ENCODE measurements at places on chromosomes 11 and 22.

GRCh38 chr11:121889186-121889585 lies 226.8 kb downstream of the BLID start:
- no peak for DNase-seq

- DNase-seq, result no peak
Measured at GRCh38 chr11:3227568-3228444, 4.4 kb downstream of the MRGPRE start.

DNA sequence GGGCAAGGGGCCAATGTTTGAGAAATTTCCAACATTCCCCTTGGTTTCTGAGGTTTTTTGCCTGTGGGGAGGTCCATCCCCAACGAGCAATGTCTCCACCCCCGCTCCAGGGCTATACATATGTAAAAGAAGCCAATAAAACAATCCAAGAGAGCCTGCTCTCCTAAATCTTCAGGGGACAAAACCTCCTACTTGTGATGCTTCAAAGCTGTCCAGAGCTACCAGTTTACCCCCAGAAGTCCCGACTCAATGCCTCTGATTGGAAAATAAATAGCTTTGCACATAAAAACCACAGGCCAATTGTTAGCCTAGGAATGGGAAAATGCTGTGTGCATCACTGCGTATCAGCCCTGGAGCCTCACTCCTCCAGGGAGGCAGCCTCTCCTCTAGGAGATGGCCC lies 66.0 kb upstream of the PAX6 start:
- no peak for DNase-seq

- DNase-seq, result no peak
Measured at GRCh38 chr11:80650966-80651365, 1210.1 kb upstream of the TENM4 start.

DNA sequence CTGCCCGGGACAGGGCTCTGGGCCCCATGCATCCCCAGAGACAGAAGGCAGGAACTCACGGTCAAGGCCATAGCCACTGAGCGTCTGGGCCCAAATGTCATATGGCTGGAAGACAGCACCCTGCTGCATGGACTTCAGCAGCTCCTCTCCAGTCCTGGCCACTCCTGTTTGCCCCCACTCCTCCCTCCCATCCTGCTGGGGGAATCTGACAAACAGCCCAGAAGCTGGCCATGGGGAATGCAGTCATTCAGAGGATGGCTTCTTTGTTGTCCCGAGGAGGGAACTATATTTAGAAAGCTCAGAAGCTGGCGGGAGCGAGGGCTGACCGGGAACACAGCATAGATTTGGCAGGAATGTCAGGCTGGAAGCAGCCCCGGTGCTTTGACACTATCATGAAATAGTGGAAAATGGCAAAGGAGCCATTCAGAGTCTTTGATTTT lies 35.0 kb downstream of the DKK3 start:
- DNase-seq, result no peak

- no peak for DNase-seq
Measured at GRCh38 chr11:79047321-79047720, 393.5 kb downstream of the TENM4 start.

- no peak for DNase-seq
Measured at GRCh38 chr22:19876314-19876940, 21.8 kb upstream of the GNB1L start.

DNA sequence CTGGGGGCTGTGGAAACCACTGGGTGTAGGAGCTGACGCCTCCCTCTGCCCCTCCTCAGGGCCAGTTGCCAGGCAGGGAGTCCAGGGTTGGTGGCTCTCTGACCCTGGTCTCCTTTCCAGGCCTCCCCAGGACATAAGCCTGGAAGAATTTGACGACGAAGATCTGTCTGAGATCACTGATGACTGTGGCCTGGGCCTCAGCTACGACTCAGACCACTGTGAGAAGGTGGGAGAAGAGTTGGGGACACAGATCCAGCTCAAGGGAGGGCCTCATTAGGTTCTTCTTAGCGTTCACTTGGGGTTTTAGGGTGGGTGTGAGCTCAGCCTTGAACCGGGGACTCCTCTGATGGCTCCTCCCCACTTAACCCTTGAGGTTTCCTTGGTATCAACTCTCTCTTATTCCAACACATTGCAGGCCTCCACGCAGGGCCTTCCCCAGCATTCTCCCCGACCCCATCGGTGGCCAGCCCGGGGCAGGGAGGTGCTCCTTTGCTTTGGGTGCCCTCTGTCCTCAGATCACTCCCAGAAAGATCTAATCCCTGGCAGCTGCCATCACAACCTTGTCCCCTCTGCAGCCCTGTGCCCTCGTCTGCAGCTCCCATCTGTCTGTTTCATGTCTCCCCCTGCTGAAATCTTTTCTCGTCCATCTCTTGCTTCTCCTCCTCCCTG lies 1.2 kb downstream of the MAPK8IP2 start:
- no peak for DNase-seq

GRCh38 chr22:48396785-48397530 lies 1430.7 kb downstream of the BRD1 start:
- no peak for DNase-seq

- DNase-seq, result no peak
Measured at GRCh38 chr11:79744941-79745340, 304.1 kb upstream of the TENM4 start.

- no peak for DNase-seq
Measured at GRCh38 chr22:42315392-42315756, 44.9 kb upstream of the TCF20 start.

DNA sequence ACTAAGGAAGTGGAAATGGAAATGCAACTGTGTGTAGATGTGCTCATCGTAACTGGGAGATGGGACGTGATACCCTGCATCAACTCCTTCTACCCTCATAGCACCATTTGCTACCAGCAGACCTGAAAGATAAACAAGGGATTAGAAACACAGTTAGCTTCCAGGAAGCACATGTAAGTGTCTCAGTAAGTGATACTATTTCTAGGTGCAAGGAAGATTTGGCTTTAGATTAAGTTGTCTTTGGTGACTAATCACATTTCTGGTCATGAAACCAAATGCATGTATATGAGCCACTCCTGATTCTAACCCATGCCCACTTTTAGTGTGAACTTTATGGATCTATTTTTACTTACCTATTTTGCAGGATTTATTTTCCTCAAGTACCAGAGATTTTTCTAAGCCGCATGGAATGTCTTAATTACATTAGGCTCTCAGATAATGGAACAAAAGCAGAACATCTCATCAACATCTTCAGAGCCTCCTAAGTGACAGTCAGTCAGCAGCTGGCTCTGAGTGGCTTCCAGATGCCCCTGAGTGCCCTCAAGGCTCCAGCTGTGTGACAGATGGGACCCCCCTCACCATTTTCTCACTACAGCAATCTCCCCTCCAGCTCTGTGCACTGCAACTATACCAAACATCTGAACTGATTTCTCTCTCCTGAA lies 21.2 kb downstream of the SLC5A12 start:
- no peak for DNase-seq

DNA sequence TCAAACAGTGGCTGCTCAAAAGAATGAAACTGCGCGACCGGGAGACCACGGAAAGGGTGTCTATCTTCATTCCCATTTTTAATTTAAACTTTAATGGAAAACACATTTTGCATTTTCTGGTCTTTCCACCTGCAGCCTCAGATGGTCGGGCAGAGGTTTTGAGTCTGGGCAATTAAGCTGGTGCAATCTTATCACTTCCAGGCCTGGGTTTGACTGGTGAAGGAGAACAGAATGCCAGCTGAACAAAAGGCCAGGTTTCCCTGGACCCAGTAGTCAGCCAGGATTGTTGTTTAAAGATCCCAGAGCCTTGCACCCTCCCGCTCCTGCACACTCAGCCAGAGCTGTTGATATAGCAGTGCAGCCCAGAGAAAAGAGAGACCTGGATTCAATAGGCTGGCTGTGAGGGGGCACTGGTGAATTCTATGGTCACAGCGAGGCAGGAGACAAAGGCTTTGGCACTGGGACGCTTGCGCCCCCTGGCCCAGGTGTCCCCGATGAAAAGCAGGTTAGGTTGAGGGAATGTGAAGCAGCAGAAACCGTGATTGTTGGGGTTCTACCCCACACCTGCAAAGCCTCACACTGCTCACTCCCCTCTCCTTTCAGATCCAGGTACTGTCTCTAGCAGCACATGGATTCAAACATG lies 83.6 kb downstream of the FLI1 start:
- no peak for DNase-seq

DNA sequence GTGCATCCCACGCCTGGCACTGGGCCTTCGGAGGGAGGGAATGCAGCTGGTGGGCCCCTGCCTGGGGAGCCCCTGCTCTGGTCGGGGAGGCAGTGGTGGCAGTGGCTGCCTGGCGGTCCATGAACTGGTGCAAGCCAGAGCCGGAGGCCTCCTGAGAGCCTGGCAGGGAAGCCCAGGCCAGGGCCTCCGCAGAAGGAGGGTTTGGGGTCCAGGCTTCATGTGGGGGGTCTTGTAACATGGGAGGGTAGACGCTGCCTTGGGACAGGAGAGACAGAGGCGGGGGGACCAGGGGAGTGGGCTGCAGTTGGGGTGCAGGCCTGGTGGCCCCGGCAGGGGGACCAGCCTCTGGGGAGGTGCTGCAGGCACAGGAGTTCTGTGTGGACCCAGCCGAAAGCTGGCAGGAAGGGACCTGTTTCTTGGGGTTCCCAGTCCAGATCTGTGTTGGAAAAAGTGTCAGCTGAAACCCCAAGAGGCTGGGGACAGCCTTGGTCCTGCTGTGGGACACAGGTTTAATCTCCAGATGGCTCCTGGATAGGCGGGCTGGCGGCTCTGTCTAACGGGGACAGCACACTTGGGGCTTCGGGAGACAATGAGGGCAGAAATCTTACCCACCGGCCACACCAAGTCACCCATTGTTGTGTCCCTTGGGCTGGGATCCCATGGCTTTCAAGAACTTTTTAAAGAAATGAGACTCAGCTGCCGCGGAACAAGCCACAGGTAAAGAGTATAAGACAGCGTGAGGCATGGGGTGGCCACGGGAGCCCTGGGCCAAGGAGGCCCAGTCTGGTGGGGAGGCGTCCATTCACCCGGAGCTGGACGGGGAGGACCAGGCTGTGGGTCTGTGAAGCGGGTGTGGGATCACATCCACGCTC lies 73.5 kb downstream of the KCNQ1 start:
- DNase-seq, result no peak

DNA sequence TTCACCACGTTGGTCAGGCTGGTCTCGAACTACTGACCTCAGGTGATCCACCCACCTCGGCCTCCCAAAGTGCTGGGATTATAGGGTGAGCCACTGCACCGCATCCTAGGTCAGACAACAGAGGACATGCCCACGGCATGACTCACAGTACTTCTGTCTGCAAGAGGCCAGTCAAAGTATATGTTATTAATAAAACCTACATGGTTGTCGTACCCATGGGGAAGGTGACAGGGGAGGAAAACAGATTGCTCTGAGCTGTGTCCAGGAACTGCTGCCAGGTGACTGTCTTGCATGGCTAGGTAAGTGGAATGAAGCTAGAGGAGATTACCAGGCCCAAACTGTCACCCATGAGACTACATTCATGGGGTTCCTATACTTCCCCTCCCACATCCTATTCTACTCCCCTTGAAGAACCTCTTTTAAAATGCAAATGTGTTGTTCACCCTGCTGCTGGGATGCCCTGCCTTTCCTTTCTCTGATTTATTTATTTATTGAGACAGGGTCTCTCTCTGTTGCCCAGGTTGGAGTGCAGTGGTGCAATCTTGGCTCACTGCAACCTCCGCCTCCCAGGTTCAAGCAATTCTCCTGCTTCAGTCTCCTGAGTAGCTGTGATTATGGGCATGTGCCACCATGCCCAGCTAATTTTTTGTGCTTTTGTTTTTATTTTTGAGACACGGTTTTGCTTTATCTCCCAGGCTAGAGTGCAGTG lies 2.0 kb upstream of the NLRX1 start:
- DNase-seq, result no peak

- DNase-seq, result no peak
Measured at GRCh38 chr11:17901481-17901880, 111.4 kb downstream of the SERGEF start.

- DNase-seq, result no peak
Measured at GRCh38 chr11:5043380-5043779, 2.9 kb upstream of the OR52J3 start.

GRCh38 chr11:66546368-66546965 lies at the start of gene ACTN3:
ACTN3 (plus strand) TSS chr11:66546903; CDS start chr11:66546938, 35 bp downstream.
- no peak for DNase-seq

- no peak for DNase-seq
Measured at GRCh38 chr11:104694259-104695064, 203.8 kb downstream of the CASP12 start.

DNA sequence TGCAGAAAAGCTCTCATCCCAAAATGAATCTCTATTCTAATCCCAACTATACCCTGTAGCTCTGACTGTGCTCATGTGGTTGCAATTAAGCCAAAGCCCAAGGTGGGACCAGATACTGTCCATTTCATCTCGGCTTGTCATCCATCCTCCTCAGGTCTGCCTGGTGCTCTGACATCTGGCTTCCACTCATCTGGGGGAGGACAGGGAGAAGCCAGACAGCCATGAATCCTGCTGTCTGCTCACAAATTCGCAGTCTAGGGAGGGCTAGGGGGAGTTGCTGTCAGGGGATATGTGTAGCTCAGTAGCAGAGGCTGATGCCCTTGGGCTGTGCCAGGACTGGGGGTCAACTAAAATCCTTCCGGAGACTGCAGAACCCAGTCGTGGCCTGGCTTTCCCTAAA lies 167.1 kb downstream of the ETS1 start:
- no peak for DNase-seq

DNA sequence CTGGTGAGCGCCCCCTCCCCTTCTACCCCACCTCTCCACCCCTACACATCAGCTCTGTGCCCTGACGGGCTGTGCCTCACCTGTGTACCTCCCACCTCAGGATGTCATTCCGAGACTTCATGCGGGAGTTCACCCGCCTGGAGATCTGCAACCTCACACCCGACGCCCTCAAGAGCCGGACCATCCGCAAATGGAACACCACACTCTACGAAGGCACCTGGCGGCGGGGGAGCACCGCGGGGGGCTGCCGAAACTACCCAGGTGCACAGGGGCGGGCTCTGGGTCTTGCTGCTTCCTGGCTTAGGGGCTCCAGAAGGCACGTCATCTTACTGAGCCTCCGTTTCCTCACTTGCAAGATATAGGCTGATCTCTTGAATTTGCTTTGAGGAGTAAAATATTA lies 6.8 kb downstream of the CAPN1 start:
- DNase-seq, result no peak

DNA sequence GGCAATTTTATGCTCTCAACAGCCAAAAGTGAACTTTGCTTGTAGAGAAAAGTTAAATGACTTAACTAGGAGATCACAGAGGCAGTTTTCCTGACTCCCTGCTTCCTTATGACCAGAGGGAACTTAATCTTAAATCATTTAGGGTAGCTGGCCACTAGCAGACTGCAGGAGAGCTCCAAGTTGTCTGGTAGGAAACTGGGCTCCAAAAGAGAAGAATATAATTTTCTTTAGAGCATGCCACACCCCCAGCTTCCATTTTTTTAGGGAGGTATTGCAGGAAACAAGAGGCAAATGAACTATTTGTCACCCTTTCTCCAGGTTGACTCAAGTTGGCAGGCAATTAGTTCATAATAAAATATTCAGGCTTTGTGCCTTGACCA lies 2.6 kb downstream of the METTL15 start:
- DNase-seq, result no peak

DNA sequence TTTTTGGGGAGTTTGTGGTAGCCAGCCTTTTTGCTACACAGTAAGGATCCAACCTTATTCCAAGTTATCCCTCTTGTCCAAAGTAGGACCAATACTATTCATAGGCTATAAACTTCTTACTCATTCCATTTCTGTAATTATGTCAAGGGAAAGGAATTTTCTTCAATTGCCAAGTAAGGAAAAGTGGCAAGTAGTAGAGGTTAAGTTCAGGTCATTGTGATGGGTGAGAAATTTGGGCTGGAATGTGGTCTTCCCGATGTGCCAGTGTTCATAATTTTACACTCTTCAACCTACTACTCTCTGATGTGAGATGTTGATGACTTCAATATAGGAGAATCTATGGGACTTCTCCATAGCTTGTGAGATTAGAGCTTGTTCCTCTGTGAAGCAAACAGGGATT lies 648.8 kb downstream of the METTL15 start:
- no peak for DNase-seq

- no peak for DNase-seq
Measured at GRCh38 chr11:112801025-112801816, 160.0 kb upstream of the NCAM1 start.

Measured in activated CD4-positive, alpha-beta T cell treated with anti-CD3 and anti-CD28 coated beads, Interleukin-2, amount 50 U/mL, for 24 hours (primary cell).